ENCODE measurements at places on chromosomes 2 and 18.

- no peak for DNase-seq
Observed at GRCh38 chr2:204065566-204065965, 129.0 kb downstream of the ICOS start.

DNA sequence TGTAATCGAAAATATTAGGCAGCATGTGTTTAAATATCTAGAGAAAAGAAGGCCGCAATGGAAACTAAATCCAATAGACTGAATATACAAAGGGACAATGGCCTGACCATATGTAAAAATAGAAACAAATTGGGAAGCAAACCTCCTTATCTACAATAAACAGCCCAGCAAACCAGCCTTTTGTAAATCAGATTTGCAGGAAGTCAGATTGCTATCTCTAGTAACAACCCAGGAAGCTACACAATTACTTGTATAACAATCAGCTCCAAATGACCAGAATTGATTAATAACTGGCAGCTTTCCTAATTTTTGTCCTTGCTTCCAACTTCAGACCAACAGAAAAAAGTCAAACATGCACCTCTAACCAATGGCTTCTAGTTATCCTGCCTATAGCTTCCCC, 860.0 kb downstream of the CPS1 start:
- no peak for DNase-seq

- no peak for DNase-seq
Observed at GRCh38 chr2:99821039-99821438, 321.4 kb downstream of the AFF3 start.

GRCh38 chr2:206064077-206064476, 21.9 kb downstream of the INO80D start:
- no peak for DNase-seq

DNA sequence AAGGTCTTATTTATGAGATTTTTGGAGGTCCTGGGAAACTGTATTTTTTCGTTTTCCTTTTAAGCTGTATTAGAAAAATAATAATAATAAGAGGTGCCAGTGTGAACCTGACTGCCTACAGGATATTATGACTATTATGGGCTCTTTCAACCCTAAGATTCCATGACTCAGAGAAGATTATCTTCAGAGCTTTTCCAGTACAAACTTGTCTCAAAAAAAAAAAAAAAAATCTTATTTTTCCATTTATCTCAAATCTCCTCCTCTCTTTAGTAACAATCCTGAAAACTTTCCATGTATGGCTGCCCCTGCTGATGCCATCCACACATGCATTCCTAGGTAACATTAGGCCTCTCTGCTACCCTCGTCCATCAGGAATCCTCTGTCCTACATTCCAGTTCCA, 36.7 kb upstream of the RPE start:
- DNase-seq: no peak

DNA sequence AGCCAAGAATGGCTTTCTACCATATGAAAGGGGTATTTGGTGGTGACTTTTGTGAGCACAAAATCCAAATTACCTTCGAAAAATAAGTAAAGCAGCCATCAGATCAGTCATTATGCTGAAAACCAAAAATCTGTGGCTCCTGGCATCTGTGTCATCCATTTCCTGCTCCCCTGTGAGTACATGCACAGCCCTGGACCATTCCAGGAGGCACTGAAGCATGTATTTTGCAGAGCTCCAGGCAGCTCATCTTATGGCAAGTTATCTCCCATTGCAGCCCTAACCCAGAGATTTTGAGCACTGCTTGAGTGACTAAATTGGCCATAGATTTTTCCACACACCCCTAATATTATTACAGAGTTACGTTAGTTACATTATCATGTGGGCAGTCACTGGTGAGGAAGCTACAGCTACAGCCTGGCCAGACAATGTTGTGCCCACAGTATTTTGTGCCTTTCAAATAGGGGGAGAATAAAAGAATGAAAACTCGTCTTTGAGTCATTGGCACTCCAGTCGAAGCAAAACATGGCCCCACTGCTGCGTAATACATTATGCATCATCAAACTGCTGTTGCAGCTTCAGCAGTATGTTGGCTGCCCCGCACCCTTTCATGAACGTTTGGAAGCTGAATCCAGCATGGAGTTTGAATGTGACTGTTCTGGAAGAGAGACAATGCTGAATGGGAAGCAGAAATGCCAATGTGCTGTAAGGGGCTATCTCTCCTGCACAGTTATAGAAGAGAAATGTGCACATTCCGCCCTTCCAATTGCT, 702.2 kb downstream of the RNF144A start:
- DNase-seq: no peak

- no peak for DNase-seq
Observed at GRCh38 chr18:62881509-62882016, 166.2 kb downstream of the PHLPP1 start.
